ENCODE measurements at places on chromosomes 1 and 21.
A peak's percentile ranks its signal among the peaks of the same experiment; 100 is the strongest.

- peak; percentile 9 for DNase-seq
Observed at GRCh38 chr1:40630488-40631223, 34.8 kb downstream of the RIMS3 start.

GRCh38 chr21:44943005-44943685, 3.3 kb downstream of the SLX9 start:
- no peak for DNase-seq

- no peak for DNase-seq
Observed at GRCh38 chr1:156497078-156497742, 3.4 kb downstream of the MEF2D start.

GRCh38 chr1:66436378-66437135, 97.4 kb upstream of the SGIP1 start:
- DNase-seq: no peak

GRCh38 chr1:228982637-228983036, 247.4 kb downstream of the RHOU start:
- no peak for DNase-seq

DNA sequence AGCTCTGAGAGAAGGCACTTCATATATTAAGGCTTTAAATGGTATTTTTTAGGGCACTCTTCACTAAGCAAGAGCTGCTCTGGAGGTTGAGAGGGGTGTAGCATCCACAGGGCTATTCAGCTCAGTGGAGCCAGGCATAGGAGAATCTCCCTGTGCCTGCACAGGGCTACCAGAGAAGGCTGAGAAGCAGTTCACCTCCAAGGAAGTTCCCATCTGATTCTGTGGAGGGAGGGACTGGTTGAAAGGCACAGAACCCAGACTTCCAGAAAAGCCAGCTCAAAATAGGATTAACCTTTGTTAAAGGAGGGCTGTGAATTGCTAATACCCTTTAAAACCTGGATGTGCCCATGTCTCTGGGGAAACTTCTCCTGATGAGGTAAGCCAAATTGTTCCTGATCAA, 304.5 kb downstream of the TTLL7 start:
- DNase-seq: no peak

GRCh38 chr1:162302306-162303003, 74.2 kb downstream of the SPATA46 start:
- no peak for DNase-seq

DNA sequence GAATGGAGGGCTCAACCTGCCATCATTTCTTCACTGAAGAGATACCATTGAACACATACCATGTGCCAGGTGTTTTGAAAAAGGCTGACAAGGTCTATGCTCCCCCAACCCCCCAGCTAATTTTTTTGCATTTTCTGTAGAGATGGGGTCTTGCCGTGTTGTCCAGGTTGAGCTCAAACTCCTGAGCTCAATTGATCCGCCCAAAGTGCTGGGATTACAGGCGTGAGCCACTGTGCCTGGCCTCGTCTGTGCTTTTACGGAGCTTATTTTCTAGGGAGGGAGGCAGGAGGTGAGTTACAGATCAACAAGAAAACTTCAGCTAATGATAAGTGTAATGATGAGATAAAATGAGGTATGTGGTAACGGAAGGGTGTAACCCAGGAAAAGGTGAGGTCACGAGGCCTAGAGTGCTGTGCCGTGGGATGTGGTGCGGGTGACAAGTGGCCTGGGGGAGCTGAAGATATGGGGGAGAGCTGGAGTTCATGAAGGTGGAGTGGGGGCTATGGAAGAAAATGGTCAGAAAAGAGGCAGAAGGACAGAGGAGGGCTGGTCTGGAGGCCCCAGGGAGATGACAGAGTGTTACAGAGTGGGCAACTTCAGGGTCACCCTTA, 28.2 kb downstream of the FAAH start:
- DNase-seq: no peak

- no peak for DNase-seq
Observed at GRCh38 chr1:116671072-116671760, 3.7 kb upstream of the IGSF3 start.

GRCh38 chr21:43600642-43601402, 58.5 kb downstream of the HSF2BP start:
- DNase-seq: no peak

DNA sequence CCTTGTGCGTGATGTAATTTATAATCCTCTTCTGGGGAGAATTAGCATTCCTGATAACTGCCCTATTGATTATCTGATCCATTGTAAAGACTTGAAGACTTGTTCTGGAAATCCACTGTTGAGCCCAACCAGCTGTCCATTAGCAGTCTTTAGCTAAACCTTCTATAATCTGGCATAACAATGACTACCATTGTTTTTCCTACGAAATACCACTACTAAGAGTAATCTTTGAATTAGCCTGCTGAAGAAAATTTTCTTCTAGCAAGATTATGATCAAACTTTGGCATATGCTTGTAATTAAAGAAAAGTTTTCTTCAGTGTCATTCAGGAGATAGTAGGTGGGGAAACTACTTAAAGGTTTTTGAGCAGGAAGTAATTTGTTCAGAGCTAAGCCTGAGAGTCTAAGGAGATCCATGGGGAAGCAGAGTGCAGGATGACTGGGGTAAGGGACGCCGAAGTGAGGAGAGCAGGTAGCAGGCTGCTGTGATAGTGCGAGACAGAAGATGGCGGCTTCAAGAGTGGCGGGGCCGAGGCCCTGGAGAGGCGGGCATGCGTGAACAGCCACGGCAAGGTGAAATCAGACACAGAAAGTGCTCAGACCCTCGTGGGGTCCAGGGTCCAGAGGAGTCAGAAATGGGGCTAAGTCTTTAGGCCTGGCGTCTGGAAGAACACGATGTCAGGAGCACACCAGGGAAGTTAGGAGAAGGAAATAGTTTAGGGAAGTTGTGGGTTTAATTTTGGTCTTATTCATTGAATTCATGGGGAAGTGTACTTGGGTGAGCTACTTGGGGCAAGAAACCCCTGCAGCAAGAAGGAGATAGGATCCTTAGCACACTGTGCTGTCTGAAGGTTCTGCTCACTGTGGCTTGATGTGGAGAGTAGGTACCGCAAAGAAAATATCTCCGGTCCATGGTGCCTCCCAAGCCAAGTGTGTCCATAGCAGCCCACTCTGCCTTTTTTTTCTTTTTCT, 112.6 kb upstream of the ADAR start:
- no peak for DNase-seq

DNA sequence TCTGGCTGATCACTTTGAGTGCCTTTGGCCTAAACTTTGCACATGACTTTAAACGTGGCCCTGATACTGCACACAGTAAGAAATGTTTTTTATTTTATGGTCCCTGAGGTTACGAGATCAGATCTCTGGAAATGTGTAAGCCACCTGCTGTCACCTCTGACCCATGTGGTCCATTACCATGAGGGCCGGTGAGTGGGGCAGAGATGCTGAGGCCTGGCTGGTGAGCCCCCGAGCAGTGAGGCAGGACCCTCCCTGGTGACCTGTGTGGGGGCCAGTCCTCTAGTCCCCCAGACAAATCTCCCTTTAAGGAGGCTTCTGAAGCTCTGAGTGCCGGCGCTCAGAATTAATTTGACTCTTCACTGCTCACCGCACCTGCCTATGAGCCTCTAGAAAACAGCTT, 12.4 kb downstream of the TFF3 start:
- DNase-seq: no peak

DNA sequence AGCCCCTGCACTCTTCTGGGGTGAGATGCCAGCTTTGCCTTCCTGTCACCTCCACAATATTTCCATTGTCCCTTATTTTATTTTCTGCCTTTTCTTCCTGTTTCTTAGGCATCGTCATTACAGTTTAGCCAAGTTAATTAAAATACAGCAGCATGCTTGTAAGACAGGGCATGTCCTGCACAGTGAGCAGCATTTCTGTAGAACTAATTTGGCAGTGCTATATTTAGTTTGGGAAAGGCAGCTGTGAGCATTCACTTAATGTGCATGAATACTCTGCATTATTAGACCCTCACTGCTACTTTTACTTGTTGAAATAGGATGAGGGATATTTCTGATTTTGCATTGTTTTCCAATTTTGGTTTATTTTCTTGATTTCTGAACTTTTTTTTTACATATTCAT, 133.3 kb downstream of the KCNK2 start:
- no peak for DNase-seq

GRCh38 chr1:211830055-211830327, 572 bp downstream of the LPGAT1 start:
- no peak for DNase-seq

- DNase-seq: no peak
Observed at GRCh38 chr1:27489501-27489972, 430 bp downstream of the WASF2 start.

GRCh38 chr1:8212580-8213031, 105.3 kb upstream of the SLC45A1 start:
- no peak for DNase-seq

GRCh38 chr1:33281554-33282303, 25.4 kb downstream of the ZNF362 start:
- DNase-seq: no peak

DNA sequence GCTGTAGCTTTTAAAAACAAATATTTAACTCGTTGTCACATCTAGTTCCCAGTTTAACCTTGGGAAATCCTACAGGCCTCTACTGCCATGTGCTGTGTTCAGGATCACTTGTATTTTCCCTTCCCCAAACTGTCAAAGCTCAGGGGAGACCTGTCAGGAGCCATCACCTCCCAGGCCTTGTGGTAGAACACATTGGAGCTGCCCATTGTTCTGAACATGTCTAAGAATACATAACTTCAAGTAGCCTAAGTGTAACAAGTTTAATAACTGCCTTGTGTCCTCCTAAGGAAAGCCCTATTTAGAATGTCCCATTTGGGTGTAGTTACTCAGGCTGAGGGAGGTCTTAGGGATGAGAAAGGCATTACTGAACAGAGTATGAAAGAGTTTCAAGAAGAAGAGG, 28.6 kb upstream of the PIGC start:
- DNase-seq: no peak

DNA sequence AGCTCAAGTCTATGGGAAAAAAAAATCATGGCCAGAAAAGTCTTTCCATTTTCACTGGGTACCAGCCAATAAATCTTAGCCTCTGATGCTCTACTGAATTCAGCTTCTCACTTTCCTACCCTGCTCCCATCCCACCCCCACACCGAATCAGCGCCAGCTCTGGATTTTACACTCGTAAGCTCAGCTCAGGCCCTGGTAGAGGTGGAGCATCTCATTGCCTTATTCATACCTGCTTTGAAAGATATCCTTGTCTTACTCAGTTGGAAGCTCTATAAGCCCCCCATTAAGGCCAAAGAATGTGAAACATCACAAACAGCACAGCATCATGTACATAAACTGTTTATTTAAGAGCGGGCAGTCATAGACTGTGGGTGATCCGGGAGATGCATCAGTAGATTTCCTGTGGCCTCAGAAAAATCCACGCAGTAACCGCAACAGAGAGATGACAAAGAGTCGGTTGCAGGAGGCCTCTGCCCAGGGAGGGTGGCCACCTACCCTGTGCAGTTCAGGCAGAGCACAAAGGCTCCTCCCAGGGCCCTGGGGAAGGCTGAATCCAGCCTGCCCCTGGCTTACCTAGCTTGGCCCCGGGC, 36.4 kb upstream of the ETS2 start:
- no peak for DNase-seq

- DNase-seq: peak; percentile 82
Observed at GRCh38 chr1:204516180-204516879, at the start of gene MDM4. TSS of gene MDM4 (plus strand) at chr1:204516406. CDS start at chr1:204525519, 9,113 bp downstream.

DNA sequence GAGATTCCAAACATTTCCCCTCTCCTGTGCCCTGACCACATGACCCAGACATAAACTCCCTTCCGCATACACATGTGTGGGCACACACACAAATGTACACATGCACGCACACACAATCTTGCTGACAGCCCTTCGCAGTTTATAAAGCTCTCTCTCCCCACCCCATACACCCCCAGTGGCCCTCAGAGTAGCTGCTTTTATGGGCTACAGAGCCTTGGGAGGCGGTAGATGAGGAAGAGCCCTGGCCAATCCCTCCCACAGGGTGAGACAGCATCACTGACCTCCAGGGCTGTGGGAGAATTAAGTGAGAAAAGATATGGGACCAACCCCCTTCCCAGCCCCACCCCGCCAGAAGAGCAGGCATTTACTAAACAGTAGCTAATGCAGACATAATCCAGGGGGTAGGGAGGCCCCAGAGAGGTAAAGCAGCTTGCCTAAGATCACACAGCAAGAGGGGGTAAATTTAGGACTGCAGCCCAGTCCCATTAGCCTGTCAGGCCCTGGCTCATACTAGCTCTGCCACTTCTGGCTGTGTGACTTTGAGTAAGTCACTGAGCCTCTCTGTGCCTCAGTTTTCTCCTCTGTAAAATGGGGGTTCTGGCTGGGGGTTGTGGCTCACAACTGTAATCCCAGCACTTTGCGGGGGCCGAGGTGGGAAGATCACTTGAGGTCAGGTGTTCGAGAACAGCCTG, 5.1 kb downstream of the SDC3 start:
- DNase-seq: no peak

Data from stimulated activated CD4-positive, alpha-beta T cell treated with anti-CD3 and anti-CD28 coated beads, TNF-alpha, amount 100 ng/mL, for 1 hour (primary cell).